Endothelial cell of umbilical vein (primary cell): ENCODE measurements at places on chromosomes 2 and 18. TPM values are rescaled to one million over a fixed set of nuclear protein-coding genes. Genes with fewer than 3 reads are reported as not detected.

- no peaks in the 10 kb centered on the region for H3K27me3 ChIP-seq
- DNase-seq = no peak
- no peak overlapping the region for H3K27ac ChIP-seq
- no peak overlapping the region for H3K4me3 ChIP-seq
- H3K36me3 ChIP-seq = peaks cover 7% of the 10 kb centered on the region
Observed at GRCh38 chr2:235052514-235053354, 100.9 kb downstream of the SH3BP4 start.

CTLA4 gene
- not detected in 2 replicates for total RNA-seq

GATA6 gene
- total RNA-seq = 14.6 and 14.9 TPM in 2 replicates

DNA sequence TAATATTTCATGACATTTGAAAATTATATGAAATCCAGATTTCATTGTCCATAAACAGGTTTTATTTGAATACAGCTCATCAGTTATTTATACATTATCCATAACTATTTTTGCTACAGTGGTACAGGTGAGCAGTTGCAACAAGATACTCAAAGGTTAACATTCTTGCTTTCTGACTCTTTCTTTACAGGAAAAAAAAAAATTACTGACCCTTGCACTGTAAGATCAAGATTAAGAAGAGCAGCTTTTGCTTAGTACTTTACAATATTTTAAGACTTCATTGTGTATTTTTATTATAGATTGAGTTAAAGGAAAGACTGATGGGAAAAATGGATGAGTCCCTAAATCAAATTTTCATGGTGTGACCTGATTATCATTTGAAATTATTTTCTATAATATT lies 11.2 kb downstream of the ETAA1 start:
- peaks cover 23% of the 10 kb centered on the region for H3K36me3 ChIP-seq
- DNase-seq = no peak
- peaks cover 2% of the 10 kb centered on the region for H3K4me1 ChIP-seq
- H3K4me3 ChIP-seq = no peak overlapping the region
- H3K27me3 ChIP-seq = no peaks in the 10 kb centered on the region
- H3K27ac ChIP-seq = no peak overlapping the region
